Tongue (tissue), 3 donors: ENCODE measurements at places on chromosomes 2 and 18.

GRCh38 chr18:52395146-52395852 lies 55.3 kb downstream of the DCC start:
- no peak for DNase-seq

- DNase-seq = no peak
These were observed 251.3 kb downstream of the HDAC4 start for GRCh38 chr2:239149501-239149900.

DNA sequence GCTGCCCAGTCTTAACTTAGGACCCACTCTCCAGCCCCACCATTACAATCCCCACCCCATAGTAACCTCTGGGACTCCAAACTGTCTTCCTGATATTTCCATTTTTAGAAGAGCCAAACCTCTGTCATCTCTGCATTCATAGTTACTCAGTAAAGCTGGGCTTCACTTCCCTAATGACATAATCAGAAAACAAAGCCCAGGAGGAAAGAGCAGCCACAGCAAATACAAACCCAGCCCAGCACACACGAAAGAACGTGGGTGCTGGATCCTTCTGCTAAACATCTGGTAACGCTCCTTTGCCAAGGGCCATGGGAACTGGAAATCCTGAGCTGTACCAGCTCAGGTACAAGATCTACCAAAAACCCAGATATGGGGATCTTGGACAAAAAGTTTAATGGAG lies 36.8 kb upstream of the RIOK3 start:
- DNase-seq = no peak

DNA sequence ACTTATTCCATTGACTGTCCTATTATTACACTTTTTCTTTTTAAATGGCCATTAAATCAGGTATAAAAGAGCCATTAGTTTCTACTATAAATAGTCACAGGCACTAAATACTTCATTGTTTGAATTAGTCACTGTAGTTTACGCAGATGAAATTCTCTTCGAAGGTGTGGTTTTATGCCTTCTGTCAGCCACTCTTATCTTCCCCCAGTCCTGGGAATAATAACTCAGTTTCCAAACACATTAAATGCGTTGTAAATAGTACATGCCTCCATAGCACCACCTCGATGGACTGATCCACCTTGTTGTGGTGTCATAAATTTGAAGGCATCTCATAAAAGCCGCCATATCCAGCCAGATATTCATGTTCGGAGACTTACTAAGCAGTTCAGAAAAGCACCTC lies 72.1 kb upstream of the PARD3B start:
- no peak for DNase-seq

- DNase-seq = no peak
These were observed 94.8 kb upstream of the LPIN2 start for GRCh38 chr18:3107740-3108151.
